ENCODE measurements at places on chromosomes 6 and 20.

DNA sequence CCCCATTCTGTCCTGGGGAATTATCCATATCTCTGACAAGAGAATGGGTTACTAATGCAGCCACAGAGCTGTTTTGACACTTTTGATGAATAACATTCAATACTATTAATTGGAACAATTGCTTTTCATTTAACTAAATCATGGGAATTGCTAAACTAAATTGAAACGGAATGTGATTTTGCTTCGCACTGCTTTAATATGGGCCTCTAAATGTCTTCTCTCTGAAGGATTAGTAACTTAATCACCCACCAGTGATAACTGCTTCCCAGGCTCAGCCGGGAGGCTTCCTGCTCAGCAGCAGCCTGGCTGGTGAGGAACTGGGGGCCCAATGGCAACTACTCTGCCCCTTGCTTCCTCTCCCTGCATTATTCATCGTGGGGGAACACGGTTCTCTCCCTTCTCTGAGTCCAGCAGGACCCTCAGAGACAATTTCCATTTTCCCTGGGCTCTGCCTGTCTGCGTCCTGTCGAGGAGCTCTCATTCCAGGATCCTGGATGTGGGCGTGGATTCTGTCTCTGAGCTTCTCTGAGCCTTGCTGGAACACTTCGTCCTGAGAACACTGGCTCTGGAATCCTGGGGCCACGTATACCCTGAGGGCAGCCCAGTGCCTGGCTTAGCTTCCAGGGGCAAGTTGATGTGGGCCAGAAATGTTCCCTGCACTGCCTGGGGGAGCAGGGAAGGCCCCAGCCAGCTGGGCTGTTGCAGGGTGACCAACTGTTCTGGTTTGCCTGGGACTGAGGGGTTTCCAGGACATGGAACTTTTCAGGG is 308.9 kb downstream of the DHX35 start:
- no peak for DNase-seq

DNA sequence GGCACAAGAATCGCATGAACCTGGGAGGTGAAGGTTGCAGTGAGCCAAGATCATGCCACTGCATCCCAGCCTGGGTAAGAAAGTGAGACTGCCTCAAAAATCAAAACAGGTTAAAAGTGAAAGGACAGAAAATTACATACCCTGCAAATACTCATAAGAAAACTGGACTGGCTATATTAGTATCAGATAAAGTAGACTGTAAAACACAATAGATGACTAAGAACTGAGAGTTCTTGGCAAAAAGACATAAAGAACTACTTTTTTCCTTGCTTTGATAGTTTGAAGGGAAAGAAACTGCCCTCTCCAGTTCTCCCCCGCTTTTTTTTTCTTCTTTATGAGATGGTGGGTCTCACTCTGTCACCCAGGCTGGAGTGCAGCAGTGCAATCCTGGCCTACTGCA is 17.0 kb downstream of the SNX3 start:
- DNase-seq, result no peak

GRCh38 chr6:7505189-7505699 is 36.2 kb upstream of the DSP start:
- no peak for DNase-seq

DNA sequence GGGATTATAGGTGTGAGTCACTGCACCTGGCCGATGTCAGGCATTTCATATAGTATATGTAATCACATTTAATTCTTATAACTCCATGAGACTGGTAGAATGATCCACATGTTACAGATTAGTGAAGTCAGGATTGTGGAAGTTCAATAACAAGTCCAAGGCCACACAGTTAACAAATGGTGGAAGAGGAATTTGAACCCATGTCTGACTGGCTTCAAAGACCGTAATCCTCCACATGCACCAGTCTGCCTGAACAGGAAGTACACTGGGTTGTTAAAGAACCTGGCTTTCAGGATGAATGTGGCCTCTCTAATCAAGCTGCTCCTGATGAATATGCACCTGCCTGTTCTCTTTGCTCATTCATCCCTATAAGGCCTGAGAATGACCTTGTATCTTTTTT is 122.0 kb upstream of the HDAC2 start:
- DNase-seq, result no peak

DNA sequence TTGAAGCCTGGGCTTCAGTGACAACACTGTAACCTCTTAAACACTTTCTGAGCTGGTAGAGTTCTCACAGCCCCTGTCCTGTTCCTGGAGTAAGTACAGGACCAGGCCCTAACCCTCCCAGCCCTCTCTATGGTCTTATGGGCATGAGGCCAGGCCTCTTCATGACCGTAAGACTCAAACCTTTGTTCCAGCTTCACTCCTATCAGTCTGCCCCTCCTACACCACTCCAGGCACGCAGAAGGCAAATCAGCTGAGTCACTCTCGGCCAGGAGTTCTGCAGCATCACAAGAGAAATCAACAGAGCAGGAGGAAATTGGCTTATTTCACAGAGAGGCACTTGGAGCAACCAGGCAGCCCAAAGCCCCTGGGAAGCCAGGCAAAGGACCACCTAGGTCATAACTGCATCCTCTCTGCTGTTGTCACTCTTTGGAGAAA is 25.3 kb upstream of the CHD6 start:
- no peak for DNase-seq

GRCh38 chr20:11168026-11168425 is 494.2 kb upstream of the JAG1 start:
- no peak for DNase-seq

- no peak for DNase-seq
These were observed 40.1 kb downstream of the ILRUN start for GRCh38 chr6:34656378-34657036.

GRCh38 chr20:20277894-20278335 is 90.0 kb upstream of the INSM1 start:
- no peak for DNase-seq

DNA sequence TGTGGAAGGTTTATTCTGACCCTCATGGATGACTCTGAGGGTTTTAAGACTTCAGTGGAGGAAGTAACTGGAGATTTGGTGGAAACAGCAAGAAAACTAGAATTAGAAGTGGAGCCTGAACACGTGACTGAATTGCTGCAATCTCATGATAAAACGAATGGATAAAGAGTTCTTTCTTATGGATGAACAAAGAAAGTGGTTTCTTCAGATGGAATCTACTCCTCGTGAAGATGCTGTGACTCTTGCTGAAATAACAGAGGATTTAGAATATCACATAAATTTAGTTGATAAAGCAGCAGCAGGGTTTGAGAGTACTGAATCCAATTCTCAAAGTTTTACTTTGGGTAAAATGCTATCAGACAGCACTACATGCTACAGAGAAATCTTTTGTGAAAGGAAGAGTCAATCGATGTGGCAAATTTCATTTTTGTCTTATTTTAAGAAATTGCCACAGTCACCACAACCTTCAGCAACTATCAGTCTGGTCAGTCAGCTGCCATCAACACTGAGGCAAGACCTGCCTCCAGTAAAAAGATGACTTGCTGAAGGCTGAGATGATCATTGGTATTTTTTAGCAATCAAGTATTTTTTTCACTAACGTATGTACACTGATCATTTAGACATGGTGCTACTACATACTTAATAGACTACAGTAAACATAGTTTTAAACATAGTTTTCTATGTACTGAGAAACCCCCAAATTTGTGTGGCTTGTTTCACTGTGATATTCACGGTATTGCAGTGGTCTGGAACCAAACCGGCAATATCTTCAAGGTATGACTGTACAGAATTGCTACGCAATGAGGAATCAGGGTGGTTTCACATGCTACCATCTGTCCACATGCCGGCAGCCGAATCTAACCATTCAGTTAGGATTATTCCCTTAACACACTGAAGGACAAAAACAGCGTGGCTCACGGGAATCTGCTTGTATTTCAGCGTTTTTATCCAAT is 149.0 kb downstream of the MYB start:
- DNase-seq, result no peak

- DNase-seq, result peak; percentile 89
These were observed 4.6 kb downstream of the TP53TG5 start for GRCh38 chr20:45373353-45374100.

DNA sequence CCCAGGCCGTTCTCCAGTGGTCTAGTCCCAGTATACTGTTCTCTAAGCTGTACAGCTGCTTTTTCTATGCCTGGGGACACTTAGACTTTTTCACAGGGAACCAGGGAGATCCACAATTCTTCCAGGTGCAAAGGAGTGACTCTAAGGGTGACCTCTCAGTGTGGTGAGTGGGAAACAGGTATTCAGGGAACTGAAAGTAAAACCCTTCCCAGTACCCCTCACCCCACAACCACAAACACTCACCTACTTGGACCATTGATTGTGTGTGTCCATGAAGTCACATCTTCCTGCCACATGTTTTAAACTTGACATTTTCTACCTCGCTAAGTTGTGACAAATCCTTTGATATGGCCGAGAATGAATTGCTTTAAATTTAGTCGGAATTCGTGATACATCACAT is 183.6 kb downstream of the CLIC5 start:
- DNase-seq, result no peak

GRCh38 chr20:9723501-9724202 is 115.2 kb downstream of the PAK5 start:
- DNase-seq, result no peak

DNA sequence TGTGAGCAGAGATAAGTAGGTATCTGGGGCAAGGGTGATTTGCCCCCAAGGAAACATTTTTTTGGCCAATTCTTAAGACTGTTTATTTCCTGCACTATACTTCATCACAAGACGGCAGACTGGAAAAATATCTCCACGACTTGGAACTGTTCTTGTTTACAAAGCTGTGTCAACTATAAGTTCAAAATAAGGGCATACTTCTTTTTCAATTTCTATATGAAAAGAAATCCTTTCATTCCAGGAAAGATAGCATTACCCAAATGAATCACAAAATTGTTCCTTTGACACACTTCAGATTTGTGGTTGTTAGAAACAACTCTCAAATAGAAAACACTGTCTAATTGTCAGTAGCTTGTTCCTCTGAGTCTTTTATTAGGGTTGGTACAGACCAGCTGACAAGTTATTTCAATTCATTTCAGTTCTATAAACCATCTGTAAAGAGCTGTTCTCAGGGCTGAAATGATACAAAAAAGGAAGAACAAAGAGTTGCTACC is 212.9 kb upstream of the PRDM1 start:
- no peak for DNase-seq

- no peak for DNase-seq
These were observed 168.7 kb upstream of the RSPO3 start for GRCh38 chr6:126949786-126950185.

DNA sequence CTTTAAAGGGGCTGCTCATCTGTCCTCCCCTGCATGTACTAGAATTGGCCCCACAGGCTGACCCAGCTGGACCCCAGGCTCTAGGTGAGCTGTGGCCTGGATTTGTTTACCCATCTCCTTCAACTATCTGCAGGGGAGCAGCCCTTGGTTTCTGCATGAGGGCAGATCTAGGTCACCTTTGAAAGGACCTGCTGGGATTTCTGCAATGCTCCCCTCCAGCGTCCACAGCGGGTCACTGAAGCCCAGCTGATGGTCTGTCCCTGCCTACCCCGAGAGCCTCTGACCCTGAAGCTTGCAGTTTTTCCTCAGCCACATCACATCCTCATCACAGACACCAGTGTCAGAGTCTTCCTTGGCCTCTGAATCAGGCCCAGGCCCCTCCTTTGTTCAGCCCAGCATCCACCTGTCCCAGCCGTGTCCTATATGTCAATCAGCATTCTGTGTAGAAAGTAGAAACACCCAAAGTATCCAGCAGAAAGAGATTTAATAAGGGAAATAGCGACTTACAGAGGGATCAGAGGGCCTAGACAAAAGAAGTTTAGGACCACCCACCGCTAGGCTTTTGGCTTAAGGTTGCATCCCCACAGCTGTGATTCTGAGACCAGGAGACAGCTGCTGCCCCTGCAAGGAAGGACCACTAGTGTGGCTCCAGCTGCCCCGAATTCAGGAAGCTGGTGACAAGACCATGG is 243.1 kb downstream of the LRFN2 start:
- no peak for DNase-seq

DNA sequence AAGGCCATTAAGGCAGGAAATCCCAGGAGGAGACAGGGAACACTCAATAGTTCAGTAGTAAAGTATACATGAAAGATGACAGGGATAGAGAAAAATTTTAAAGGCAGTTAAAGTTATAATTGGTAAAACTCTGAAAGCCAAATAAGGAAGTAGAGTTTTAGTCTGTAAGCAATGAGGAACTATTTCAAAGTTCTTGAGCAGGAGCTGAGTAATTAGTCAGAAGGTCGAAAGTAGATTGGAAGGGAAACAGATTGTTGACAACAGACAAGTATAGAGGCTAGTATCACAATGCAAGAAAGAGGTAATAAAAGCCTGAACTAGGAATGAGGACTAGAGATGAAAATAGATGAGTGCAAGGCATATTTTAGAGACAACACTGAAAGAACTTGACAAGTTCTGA is 150.3 kb downstream of the CDK19 start:
- no peak for DNase-seq

DNA sequence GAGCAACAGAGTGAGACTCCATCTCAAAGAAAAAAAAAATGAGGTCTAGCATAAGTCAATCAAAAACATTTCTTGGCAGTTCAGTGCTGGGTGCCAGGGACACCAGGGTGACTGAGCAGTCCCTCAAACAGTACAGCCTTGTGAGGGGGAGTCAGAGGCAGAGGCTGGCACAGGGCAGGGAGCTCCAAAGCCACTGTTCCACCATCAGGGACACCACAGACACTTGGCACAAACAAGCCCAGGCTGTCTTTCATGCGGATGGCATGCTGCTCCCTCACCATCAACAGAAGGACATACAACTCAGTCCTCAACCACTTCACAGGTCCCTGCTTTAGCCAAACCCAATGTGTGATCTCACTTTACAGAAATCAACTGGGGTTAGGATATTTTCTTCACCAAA is 36.0 kb upstream of the GRM4 start:
- DNase-seq, result no peak

- DNase-seq, result no peak
These were observed 141.0 kb upstream of the BTBD3 start for GRCh38 chr20:11776687-11777086.

DNA sequence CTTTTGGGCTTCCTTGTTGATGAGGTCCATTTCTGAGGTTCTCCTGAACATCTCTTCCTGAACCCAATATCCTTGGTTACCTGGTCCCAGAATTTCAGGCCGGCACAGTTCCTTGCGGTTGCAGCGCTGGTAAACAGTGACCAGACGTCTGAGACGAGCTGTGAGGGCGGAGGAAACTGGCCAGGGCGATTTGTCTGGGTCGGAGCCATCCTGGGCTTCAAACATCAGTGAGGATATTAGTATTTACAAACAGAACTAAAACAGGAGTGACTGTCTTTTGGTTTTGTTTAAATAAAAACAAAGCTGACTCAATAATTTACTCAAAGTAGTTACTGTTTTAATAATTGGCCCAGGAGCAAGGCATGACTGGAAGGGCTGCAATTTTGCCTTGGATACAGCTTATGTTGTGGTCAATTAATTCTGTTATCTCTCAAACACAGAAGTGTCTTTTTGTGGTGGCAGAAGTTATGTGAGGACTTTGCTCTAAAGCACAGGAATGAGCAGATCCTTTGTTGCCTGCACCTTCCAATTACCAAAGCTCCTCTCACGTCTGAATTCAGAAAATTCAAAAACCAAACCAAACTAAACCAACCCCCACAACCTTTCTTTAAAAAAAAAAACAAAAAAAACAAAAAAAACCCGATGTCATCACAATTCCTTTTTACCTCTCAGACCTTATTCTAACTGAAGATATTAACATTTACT is 58.7 kb upstream of the EMILIN3 start:
- no peak for DNase-seq

GRCh38 chr20:56431471-56431870 is 19.4 kb downstream of the CASS4 start:
- no peak for DNase-seq

- no peak for DNase-seq
These were observed 40.6 kb upstream of the NHSL1 start for GRCh38 chr6:138539876-138540275.

All from activated naive CD8-positive, alpha-beta T cell treated with anti-CD3 and anti-CD28 coated beads, Interleukin-2, amount 10 ng/mL, durations not matched to agents 7 days and 5 days (primary cell).